ENCODE measurements at places on chromosomes 6 and 20. TPM values are rescaled to one million over a fixed set of nuclear protein-coding genes. Genes with fewer than 3 reads are reported as not detected.

The AVP gene
- total RNA-seq: not detected

The RFX6 gene
- 1.3 TPM for total RNA-seq

The C6orf15 gene
- total RNA-seq: not detected

The TMEM200A gene
- 24.6 TPM for total RNA-seq

The ADTRP gene
- 124 TPM for total RNA-seq

The PLEKHG1 gene
- total RNA-seq: 30.9 TPM

The BPIFB1 gene
- not detected for total RNA-seq

The PPP1R16B gene
- total RNA-seq: 4.4 TPM

The MCHR2 gene
- not detected for total RNA-seq

The SIGLEC1 gene
- 10.4 TPM for total RNA-seq

The SLC17A3 gene
- total RNA-seq: not detected

The LAMP5 gene
- 0.53 TPM for total RNA-seq

GRCh38 chr20:58213716-58214115 is 14.7 kb downstream of the ANKRD60 start:
- no peak for DNase-seq

- DNase-seq: no peak
These were observed 76.7 kb downstream of the UBE3D start for GRCh38 chr6:82988930-82989351.

DNA sequence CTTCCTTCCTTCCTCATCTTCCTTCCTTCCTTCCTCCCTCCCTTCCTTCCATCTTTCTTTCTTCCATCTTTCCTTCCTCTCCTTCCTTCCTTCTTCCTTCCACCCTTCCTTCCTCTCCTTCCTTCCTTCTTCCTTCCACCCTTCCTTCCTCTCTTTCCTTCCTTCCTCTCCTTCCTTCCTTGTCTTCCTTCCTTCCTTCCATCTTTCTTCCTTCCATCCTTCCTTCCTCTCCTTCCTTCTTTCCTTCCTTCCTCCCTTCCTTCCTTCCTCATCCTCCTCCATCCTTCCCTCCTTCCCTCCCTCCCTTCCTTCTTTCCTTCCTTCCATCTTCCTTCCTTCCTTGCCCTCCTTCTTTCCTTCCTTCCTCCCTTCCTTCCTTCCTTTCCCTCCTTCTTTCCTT is 361.4 kb upstream of the TSHZ2 start:
- DNase-seq: no peak

GRCh38 chr6:79057746-79058145 is 20.3 kb downstream of the PHIP start:
- no peak for DNase-seq

- DNase-seq: no peak
These were observed 247.6 kb upstream of the TSHZ2 start for GRCh38 chr20:52724541-52724940.

- DNase-seq: no peak
These were observed 150.0 kb upstream of the SLC22A16 start for GRCh38 chr6:110626442-110626841.

DNA sequence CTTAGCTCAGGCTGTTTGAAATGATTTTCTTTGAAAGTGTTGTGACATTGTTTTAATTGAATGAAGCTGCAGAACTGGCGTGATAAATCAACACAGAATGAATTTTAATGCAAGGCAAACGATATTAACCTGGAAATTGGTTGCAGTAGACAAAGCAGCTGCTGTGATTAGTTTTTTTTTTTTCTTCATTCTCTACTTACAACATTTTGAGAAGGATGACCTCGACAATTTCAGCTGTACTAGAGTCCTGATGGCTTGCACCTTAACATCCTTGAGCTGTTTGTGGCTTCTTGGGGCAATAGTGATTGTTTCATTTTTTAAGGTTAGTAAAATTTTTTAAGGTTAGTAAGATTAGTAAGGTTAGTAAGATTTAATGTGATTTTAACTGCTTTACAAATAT is 54.2 kb downstream of the QKI start:
- no peak for DNase-seq

- DNase-seq: no peak
These were observed 37.9 kb downstream of the HEBP2 start for GRCh38 chr6:138441965-138442364.

GRCh38 chr20:47357296-47358038 is 968 bp upstream of the ZMYND8 start:
- DNase-seq: peak; percentile 96

DNA sequence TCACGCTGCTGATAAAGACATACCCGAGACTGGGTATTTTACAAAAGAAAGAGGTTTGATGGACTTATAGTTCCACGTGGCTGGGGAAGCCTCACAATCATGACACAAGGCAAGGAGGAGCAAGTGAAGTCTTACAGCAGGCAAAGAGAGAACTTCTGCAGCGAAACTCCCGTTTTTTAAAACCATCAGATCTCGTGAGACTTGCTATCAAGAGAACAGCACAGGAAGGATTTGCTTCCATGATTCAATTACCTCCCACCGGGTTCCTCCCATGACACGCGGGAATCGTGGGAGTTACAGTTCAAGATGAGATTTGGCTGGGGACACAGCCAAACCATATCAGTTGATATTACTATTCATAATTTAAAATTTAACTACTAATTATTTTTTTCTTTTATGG is 157.3 kb upstream of the ATXN1 start:
- DNase-seq: no peak

GRCh38 chr20:23533161-23533560 is 35.1 kb downstream of the CST9L start:
- DNase-seq: no peak

- no peak for DNase-seq
These were observed 11.4 kb upstream of the SNX9 start for GRCh38 chr6:157811476-157812173.

DNA sequence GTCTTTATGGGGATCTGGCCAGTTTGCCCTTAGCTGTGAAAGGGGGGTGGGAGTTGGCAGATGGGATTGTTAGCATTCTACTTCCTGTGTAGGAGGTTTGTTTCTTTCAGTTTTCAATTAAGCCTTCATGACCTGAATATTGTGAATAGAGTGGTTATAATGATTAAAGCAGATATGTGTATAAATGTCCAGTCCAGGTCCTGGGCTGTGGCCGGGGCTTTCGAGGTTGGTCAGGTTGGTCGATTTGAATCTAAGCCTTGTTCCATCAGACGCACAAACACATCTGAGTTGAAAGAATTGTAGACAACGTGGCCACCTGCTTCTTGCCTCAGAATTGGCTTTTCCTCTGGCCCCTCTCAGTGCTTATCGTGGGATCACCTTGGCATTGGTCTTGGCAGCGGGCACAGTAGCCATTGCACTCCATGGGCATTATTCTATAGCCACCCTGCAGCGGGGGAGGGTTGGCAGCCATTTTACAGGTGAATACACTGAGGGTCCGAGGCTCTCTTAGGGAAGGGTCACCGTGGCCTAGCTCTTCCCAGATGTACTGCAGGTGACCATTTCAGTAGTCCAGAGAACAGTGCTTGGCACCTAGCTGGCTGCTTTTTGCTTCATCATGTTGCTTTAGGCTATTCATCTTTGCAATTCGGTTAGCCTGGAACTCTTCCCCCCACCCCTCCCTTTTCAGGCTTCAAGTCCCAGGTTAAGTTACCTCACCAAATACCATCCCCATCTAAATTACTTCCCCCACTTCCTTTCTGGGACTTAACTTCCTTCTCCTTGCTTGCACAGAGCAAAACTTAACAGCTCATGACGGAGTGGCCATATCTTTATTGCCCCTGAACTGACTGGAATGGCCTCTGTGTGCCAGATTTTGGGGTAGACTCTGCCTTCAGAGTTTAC is 1.1 kb downstream of the RNF114 start:
- peak; percentile 45 for DNase-seq

GRCh38 chr20:25344634-25345033 is 46.0 kb downstream of the ABHD12 start:
- DNase-seq: no peak

- DNase-seq: no peak
These were observed 690.3 kb downstream of the HTR1B start for GRCh38 chr6:76772951-76773350.

Data from left colon (tissue), 2 donors.